Common myeloid progenitor, CD34-positive (primary cell): ENCODE measurements at places on chromosomes 7 and 10.

GRCh38 chr10:4330636-4331035, 495.4 kb upstream of the AKR1E2 start:
- no peak overlapping the region for H3K4me3 ChIP-seq
- no peaks in the 10 kb centered on the region for H3K27me3 ChIP-seq
- no peaks in the 10 kb centered on the region for H3K36me3 ChIP-seq
- no peak overlapping the region for H3K27ac ChIP-seq
- DNase-seq: no peak

GRCh38 chr10:55287346-55287745, 486.3 kb upstream of the PCDH15 start:
- H3K4me3 ChIP-seq: no peak overlapping the region
- H3K27ac ChIP-seq: no peak overlapping the region
- H3K27me3 ChIP-seq: no peaks in the 10 kb centered on the region
- no peaks in the 10 kb centered on the region for H3K4me1 ChIP-seq
- no peaks in the 10 kb centered on the region for H3K36me3 ChIP-seq
- no peak for DNase-seq

DNA sequence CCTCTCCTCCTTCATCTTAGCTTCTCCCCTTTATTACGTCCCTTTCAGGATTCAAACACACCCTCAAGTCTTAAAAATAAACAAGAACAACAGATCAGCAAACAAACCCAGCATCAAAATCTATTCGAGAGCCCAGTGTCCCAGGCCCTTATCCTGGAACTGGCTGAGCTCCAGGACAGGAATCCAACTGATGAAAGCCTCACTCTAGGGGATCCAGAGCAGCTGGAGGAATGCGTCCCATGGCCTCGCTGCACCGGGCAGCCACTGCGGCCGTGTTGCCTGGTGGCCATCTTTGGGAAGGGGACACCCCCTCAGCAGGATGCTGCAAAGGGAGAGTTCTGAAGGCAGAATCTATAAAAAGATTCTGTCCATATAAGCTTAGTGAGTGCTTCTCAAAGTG, 156.5 kb upstream of the BMPER start:
- no peak overlapping the region for H3K4me3 ChIP-seq
- no peak overlapping the region for H3K27ac ChIP-seq
- no peaks in the 10 kb centered on the region for H3K27me3 ChIP-seq
- peaks cover 2% of the 10 kb centered on the region for H3K4me1 ChIP-seq
- no peak for DNase-seq

DNA sequence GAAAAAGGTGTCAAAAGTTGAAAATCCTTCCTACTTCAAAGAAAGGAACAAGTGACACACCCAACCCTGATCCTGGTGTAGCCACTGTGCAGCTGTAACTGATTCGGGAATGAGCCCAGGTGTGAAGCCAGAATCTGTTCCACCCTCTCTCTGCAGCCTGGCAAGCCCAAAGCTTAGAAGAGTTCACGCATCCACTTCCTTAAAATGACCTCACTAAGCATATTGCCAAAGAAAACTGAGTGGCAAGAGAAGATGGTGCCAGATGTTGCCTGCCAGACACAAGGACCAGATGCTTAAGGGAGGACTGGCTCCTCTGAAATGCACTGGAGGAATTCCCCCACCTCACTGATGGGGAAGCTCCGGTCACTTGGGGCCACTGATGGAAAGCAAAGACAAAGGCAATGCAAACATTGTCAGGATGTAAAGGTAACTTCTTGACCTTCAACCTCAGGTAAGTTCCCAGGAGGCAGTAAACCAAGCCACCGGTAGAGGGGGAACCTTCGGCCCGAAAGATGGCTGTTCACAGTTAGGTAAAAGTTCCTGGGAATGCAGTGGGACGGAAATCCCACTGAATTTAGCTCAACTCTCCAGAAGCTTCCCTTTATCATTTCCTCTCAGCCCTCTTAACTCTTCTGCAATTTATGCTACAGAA, 554.9 kb downstream of the KCNMA1 start:
- H3K27ac ChIP-seq: no peak overlapping the region
- H3K27me3 ChIP-seq: no peaks in the 10 kb centered on the region
- H3K4me3 ChIP-seq: no peak overlapping the region
- H3K4me1 ChIP-seq: no peaks in the 10 kb centered on the region

DNA sequence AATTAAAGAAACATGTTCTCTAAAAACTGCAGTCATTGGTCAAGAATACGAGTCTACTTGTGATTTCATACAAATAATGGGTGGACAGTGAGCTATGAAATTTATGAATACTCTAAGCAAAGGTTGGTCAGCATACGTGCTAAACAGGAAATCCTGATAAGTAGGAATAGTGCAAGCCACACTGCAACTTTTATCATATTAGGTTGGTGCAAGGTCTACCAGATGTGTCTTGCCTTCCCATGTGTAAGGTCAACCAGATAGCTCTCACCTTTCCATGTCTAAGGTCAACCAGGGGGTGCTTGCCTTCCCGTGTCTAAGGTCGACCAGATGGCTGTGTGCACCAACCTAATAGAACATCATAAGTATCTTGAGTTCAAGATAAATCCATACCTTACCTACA, 2.0 kb upstream of the ITGB1 start:
- no peak for DNase-seq
- H3K36me3 ChIP-seq: no peaks in the 10 kb centered on the region
- H3K27me3 ChIP-seq: no peaks in the 10 kb centered on the region
- no peak overlapping the region for H3K4me3 ChIP-seq

- H3K27ac ChIP-seq: no peak overlapping the region
- H3K4me1 ChIP-seq: no peaks in the 10 kb centered on the region
- no peak for DNase-seq
- H3K4me3 ChIP-seq: no peak overlapping the region
- H3K36me3 ChIP-seq: no peaks in the 10 kb centered on the region
Measured at GRCh38 chr10:55033061-55033460, 232.0 kb upstream of the PCDH15 start.

- no peaks in the 10 kb centered on the region for H3K36me3 ChIP-seq
- no peak within 1 kb of the TSS for H3K27ac ChIP-seq
- H3K27me3 ChIP-seq: peaks cover 100% of the 10 kb centered on the region
- peaks cover 45% of the 10 kb centered on the region for H3K4me1 ChIP-seq
- no peak within 1 kb of the TSS for H3K4me3 ChIP-seq
- DNase-seq: peak; percentile 39
Measured at GRCh38 chr10:123147635-123148413, at the start of gene HMX2. Gene HMX2 (plus strand): TSS chr10:123148136. CDS start chr10:123148379, 243 bp downstream.

- H3K4me1 ChIP-seq: peaks cover 14% of the 10 kb centered on the region
- peaks cover 2% of the 10 kb centered on the region for H3K36me3 ChIP-seq
- H3K4me3 ChIP-seq: no peak overlapping the region
- DNase-seq: peak; percentile 69
Measured at GRCh38 chr7:55557666-55558188, 14.6 kb downstream of the VOPP1 start.

GRCh38 chr10:72344932-72345331, 9.8 kb downstream of the DNAJB12 start:
- peaks cover 12% of the 10 kb centered on the region for H3K36me3 ChIP-seq
- no peak for DNase-seq
- no peaks in the 10 kb centered on the region for H3K27me3 ChIP-seq

GRCh38 chr7:115704884-115705283, 325.7 kb downstream of the TFEC start:
- no peak overlapping the region for H3K4me3 ChIP-seq
- H3K27me3 ChIP-seq: no peaks in the 10 kb centered on the region

- H3K27ac ChIP-seq: no peak overlapping the region
- no peak for DNase-seq
- no peaks in the 10 kb centered on the region for H3K4me1 ChIP-seq
- H3K27me3 ChIP-seq: peaks cover 2% of the 10 kb centered on the region
- H3K4me3 ChIP-seq: no peak overlapping the region
Measured at GRCh38 chr7:45702751-45703150, 128.6 kb downstream of the ADCY1 start.

DNA sequence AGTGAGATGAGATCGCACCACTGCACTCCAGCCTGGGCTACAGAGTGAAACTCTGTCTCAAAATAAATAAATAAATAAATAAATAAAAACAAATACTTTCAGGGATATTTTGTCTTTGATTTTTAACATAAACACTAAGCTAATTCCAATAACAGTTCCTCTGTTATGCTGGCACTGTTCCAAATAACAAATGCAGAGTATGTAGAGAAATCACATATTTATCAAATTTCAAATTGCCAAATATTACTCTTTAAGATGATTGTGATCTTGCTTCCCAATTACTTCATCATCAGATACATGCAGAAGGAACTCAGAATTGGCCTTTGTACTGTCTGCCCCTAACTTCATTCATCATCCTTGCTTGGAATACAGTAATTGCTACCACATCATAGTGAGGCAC, 19.7 kb downstream of the FAM24A start:
- H3K4me1 ChIP-seq: no peaks in the 10 kb centered on the region
- H3K27ac ChIP-seq: no peak overlapping the region
- DNase-seq: no peak
- no peaks in the 10 kb centered on the region for H3K27me3 ChIP-seq
- no peak overlapping the region for H3K4me3 ChIP-seq

DNA sequence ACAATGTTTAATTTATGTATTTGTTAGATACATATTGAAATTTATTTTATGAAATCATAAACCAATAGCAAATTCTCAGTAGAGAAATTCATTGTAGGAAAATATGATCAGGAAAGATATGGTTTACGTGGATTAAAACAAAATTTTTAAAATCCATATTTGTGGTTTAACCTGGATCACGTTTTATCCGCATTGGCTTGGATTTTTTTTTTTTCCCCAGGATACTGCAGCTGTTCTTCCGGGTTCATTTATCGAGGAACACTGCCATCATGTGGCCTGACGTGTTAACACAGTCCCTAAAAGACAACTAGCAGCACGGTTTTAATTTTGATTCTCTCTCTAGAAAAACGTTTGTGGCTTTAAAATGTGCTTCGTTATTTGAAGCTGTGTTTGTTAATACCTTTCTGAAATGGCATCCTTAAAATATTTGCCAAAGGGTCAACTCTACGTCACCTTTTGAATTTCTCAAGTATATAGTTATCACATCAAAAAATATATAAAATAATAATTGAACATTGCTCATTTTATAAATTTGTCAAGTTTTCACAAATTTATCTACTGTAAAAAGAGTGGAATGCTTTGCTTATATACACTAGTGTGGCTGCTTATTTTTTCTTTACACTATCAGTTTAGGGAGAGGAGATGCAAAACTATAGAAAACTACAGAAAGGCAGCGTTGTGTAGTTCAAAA, 8.7 kb upstream of the ASB4 start:
- no peak overlapping the region for H3K4me3 ChIP-seq
- no peaks in the 10 kb centered on the region for H3K4me1 ChIP-seq
- H3K36me3 ChIP-seq: no peaks in the 10 kb centered on the region
- peak; percentile 78 for DNase-seq

GRCh38 chr7:99784007-99784406, at the start of gene CYP3A4:
Gene CYP3A4 (minus strand): TSS chr7:99784184. CDS start chr7:99784081, 103 bp downstream.
- H3K4me1 ChIP-seq: no peaks in the 10 kb centered on the region
- H3K27me3 ChIP-seq: no peaks in the 10 kb centered on the region
- H3K27ac ChIP-seq: no peak within 1 kb of the TSS
- no peak for DNase-seq
- no peak within 1 kb of the TSS for H3K4me3 ChIP-seq

GRCh38 chr7:37180828-37181549, 267.7 kb downstream of the ELMO1 start:
- no peak overlapping the region for H3K27ac ChIP-seq
- H3K4me1 ChIP-seq: peaks cover 12% of the 10 kb centered on the region
- DNase-seq: no peak

DNA sequence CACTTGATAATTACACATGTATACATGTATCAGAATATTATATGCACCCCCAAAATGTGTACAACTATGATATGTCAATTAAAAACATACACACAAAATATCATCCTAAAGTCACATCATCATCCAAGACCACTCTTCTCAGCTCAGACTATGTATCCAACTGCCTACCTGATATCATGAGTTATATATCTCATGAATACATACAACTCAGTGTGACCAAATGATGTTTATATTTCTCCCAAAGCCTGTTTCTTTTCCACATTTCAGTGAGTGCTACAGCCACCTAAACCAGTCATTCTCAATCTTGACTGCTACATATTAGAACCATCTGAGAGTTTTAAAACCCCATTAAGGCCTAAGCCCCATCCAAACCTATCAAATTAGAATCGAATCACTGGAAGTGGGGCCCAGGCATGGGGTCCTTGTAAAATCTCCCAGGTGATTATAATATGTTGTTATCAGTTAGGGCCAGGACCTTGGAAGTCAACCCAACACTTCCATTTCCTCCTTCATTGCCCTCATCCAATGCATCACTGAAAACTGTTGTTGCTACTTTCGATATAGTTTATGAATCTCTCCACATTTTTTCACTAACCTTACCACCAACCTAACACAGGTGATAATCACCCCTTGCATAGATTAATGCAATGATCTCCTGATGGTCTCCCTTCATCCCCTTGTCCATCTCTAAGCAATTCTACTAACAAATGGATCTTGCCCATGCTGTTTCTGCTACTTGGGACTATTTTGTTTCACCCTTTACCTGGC, 53.8 kb upstream of the ITGB8 start:
- no peaks in the 10 kb centered on the region for H3K4me1 ChIP-seq
- no peaks in the 10 kb centered on the region for H3K36me3 ChIP-seq
- H3K4me3 ChIP-seq: no peak overlapping the region
- no peaks in the 10 kb centered on the region for H3K27me3 ChIP-seq

- no peak overlapping the region for H3K4me3 ChIP-seq
- no peaks in the 10 kb centered on the region for H3K36me3 ChIP-seq
- DNase-seq: peak; percentile 30
- peaks cover 28% of the 10 kb centered on the region for H3K4me1 ChIP-seq
Measured at GRCh38 chr10:76882245-76882644, 755.4 kb downstream of the KCNMA1 start.

- peaks cover 30% of the 10 kb centered on the region for H3K36me3 ChIP-seq
- peak; percentile 67 for DNase-seq
Measured at GRCh38 chr7:157139111-157139809, 534 bp downstream of the UBE3C start.

DNA sequence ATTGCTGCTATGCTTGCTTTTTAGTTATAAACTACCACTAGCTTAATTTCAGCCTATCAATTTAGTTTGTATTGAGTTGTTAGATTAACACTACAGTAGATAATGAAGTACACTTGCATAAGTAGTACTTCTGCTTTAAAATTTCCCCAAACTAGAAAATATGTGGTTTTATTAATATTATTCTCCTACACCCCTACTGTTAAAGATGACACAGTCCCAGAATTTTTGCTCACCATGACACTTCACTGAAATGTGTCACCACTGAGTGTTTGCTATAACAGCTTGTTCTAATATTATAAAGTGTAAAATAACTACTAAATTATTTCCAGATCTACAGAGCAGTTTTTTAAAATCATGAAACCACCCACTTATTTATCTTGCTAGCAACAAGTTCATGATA, 31.6 kb downstream of the RHEB start:
- DNase-seq: no peak
- no peaks in the 10 kb centered on the region for H3K27me3 ChIP-seq
- H3K4me1 ChIP-seq: peaks cover 7% of the 10 kb centered on the region
- H3K27ac ChIP-seq: no peak overlapping the region
- H3K4me3 ChIP-seq: no peak overlapping the region
